ENCODE measurements at places on chromosomes 3 and 15.
A peak's percentile ranks its signal among the peaks of the same experiment; 100 is the strongest.

DNA sequence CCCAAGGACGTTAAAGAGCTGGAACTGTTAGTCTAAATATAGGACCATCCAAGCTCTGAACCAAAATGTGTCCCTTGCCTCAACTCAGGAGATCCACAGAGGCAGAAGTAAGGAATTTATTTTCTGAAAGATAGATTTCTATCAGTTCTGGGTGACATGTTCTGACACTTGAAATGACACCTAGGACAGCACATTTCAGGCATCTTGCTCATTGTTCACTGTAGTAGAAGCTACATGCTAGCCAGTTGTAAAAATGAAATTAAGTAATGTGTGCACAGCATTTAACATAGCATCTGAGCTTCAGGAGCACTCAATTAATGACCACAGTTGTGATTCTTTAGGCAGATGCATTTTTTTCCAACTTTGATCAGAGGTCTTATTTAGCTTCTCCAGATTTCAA lies 567 bp downstream of the CCR2 start:
- DNase-seq = no peak

- no peak for DNase-seq
These were observed 9.8 kb downstream of the P2RY14 start for GRCh38 chr3:151268267-151269235.

DNA sequence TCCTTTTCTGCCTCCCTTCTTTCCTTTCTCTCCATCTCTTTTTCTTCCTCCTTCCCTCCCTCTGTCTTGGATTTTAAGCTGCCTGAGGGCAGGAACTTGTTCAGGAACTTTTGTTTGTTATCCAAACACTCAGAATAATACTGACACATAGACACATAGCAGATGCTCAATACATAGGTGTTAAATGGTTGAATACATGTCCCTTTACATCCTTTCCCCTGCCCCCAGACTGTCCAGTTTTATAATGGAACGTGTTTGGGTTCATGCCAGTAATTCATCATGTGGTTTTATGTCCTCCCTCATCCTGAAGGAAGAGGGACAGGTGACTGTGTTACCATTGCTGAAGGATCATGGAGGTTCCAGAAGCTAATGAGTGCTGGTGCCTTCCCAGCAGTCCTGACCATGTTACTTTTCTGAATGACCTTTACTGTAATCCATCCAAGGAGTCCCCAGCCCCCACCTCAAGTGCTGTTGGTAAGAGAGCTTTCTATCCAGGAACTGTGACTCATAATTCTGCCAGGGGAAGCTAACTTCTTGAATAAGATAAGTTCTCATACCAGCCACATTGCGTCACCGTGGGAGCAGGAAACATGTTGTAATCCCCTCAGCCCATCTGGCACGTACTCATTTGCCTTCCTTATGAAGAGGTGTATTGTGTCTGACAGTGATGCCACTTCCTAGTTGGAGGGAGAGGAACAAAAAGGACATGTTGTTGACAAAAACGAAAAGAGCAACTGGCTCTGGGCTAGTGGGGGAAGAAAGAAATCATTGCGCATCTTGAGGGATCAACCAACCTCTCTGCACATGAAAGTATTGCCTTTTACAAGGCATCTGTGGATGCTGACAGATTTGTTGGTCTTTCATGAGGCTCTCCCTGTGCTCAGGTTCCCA lies 52.4 kb downstream of the IL1RAP start:
- no peak for DNase-seq

GRCh38 chr3:63984391-63984790 lies 38.9 kb downstream of the PSMD6 start:
- no peak for DNase-seq

GRCh38 chr3:18988614-18989229 lies 159.6 kb upstream of the KCNH8 start:
- DNase-seq = peak; percentile 27

DNA sequence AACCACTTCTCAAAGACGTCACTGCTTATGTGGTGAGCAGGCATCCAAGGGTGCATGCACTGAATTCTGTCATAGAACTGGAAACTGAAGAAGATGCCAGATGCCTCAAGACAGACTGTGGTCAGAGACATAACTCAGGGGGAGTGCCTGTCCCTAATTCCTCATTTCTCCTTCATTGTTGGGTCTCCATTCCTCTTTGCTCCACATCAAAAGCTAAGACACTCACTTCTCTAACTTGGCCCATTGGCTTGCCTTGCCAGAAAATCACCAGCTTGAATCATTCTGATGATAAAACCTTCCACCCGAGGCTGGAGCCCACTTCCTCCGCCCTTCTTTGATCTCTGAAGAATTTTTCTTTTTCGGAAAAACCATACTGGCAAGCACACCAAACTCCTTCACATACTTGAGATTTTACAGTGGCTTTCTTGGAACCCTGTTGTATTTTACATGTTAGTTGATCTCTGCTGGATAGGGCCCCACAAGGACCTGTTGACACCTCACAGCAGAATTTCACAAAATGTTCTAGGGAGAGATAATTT lies 69.9 kb downstream of the COL8A1 start:
- no peak for DNase-seq

DNA sequence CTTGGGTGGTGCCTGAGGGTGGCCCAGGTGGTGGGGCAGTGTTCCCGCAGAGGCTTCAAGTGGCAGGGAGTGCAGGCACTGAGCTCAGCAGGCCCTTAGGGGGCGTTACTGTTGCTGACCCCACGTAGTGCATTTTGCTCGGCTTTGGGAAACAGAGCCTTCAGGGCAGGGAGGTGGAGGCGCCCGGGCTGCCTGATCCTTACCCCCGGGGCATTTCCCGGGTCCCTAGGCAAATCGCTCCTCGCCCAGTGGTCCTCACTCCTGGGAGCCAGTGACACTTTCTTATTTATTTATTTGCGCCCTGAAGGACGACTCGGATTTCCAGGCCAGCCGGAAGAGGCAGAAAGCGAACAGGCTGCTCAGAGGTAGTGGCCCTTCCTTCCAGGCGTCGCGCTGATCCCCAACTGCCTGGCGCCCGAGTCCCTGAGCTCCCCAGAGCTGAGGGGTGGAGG lies 10.1 kb upstream of the FOXB1 start:
- peak; percentile 46 for DNase-seq

- DNase-seq = no peak
These were observed 94.7 kb upstream of the RBMS3 start for GRCh38 chr3:29186131-29186599.

DNA sequence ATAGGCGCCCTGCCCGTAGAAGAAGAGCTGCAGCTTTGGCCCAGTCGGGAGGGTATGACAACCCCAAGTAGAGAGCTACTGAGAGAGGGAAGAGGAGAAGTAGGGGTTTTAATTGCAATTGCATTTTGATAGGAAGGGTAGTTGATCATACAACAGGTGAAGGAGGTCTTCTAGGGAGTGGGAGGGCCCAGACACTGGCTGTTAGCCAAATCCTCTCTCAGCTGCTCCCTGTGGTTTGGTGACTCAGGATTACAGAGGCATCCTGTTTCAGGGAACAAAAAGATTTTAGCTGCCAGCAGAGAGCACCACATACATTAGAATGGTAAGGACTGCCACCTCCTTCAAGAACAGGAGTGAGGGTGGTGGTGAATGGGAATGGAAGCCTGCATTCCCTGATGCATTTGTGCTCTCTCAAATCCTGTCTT lies 408.9 kb upstream of the THBS1 start:
- DNase-seq = peak; percentile 59

DNA sequence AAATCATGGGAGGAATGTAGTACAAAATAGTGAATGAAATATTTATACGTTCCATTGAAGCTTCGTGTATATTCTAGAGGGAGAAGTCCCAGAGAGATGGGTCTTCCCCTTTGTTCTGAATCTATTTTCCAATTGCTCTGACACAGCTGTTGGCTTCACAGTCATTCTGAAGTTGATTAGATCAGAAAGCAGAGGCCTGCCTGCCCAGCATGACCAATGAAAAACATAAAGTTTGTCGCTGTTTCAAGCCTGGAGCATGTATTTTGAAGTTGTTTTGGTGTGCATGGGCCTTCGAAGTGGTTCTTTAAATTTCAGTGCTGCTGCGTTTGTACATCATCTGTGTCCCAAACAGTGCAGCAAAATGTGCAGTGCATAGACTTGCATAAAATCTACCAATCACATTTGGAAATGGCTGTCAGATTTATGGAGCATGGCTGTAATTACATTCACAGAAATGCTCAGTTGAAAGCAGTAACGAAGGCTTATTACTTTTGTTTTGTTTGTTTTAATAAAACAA lies 31.0 kb upstream of the RBMS3 start:
- no peak for DNase-seq

DNA sequence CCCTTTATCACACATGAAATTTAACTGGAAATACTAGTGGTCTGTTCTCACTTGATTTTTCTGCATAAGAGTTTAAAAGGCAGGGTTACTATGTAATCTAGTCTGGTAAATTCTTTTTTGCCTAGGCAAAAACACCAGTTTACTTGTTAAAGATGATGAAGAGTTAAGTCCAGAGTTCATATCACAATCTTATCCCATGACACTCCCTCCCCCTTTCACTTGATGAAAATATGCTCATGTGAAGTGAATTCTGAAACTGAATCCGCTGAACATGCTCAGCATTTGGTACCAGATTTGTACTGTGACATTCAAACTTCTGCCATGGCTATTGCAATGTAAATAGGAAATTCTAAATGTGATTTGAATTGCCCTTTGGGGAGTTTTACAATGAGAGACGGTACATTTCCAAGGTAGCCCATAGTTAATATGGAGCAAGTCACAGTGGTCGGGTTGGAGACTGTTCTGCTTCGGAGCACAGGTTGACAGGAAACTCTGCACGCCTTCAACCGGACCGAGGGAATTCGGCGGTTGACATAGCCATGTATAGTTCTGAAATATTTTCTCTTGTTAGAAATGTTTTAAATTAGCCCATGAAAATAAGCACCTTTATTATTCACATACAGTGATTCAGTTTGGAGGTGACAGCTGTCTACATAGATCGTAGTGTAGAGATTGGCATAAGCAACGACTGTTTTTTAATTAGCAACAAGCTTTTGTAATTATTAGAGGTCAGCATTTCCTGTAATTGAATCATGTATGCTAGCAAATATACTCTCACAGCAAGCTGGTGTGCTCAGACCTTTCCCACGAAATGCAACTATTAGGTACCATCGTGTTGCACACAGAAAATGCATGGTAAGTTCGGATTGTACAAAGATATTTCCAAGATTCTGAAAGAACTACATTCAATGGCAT lies 768.6 kb upstream of the GOLIM4 start:
- DNase-seq = no peak

GRCh38 chr3:149291178-149291577 lies 42.3 kb downstream of the TM4SF18 start:
- no peak for DNase-seq

DNA sequence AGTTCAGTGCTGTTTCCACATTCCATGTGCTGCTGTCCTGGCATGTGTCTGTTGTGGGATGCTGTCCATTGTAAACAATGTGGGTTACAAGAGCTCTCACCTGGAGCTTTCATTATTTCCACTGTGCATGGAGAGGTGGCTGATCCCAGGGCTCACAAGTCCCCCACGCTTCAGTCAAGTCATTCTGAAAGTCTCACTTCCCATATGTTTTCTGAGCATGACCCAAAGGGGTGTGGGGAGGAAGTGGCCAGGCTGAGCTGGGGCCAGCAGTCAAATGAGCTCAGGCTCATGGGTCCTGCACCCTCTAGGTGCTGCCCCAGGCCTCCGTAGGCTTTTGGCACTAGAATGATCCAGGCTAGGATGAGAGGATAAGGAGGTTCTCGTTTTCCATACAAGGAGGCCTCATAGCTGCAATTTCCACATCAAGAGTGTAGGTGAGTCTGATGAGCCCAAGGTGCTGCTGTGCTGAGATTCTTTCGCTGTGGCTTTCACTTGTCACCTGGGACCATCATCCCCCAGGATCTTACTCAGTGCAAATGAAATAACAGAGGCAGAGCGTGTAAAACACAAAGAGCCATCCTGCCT lies 22.0 kb downstream of the STARD5 start:
- DNase-seq = no peak

DNA sequence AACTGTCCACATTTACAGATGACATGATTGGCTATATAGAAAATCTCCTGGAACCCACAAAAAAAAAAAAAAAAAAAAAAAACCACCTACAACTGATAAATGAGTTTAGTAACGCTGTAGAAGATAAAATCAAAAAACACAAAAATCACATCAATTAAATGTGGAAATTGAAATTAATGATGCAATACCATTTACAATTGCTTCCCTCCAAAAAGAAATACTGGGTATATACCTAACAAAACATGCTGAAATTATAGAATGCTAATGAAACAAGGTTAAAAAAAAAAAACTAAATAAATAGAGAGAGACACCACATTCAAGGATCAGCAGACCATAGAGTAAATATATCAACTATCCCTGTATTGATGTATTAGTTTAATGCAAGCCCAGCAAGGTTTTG lies 215.7 kb downstream of the ULK4 start:
- no peak for DNase-seq

DNA sequence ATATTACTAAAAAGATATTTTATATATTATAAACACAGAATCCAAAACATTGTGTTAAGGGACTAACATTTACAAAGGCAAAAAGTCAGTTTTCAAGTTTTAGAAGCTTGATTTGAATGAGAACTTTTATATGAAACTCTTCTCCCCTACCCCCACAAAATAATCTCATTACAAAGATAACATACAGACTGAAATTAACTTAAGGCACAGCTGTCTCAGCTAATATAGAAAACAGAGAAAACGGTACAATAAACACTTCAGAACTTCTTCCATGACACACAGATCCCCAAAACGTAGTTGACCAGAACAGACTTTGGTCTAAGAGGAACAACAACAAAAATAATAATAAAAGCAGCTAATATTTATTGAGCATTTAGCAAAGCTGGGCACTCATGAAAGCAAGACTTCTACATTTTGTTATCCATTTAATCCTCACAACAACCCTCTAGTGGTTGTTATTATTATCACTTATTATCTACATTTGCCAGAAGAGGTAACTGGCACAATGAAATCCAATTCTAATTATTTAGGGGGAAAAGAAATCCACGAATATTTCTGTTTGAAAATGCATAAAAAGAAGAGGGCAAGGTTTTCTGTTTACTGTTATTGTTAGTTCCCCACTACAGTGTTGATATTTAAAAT lies 68.1 kb downstream of the PFN2 start:
- DNase-seq = no peak

GRCh38 chr3:21505711-21506460 lies 245.1 kb downstream of the ZNF385D start:
- no peak for DNase-seq

GRCh38 chr15:100711516-100712021 lies 109.2 kb downstream of the ASB7 start:
- no peak for DNase-seq

DNA sequence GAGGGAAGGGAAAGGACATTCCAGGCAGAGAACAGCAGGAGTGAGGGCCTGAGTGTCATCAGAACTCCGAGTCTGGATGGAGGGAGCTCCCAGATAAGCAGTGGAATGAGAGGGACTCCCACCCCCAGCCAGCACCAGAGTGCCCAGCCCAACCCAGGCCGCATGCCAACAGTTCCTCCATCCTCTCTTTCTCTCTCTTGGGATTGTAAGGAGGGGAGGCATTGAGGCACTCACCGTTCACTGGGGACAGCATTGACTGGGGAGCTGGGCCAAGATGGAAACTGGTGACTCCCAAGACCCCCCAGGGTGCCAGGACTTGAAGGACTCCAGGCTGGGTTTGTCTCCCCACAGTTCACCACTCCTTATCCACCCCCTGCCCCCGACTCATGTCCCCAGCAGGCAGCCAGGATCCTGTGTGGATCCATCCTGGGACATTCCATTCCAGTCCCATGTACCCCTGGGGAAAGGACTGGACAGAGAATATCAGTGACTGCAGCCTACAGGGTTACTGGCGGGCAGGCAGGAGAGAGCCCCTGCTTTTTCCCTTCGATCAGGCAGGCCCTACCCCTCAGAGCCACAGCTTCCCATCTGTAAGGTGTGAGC lies 15.7 kb downstream of the PTH1R start:
- DNase-seq = no peak

GRCh38 chr3:15558581-15558980 lies 37.1 kb upstream of the COLQ start:
- DNase-seq = no peak
